Activated CD4-positive, alpha-beta T cell treated with anti-CD3 and anti-CD28 coated beads for 1 hour (primary cell): ENCODE measurements at places on chromosomes 4 and X.

- no peak for DNase-seq
Observed at GRCh38 chrX:139448996-139449395, 81.5 kb upstream of the F9 start.

GRCh38 chrX:37314531-37314930, 34.6 kb upstream of the PRRG1 start:
- no peak for DNase-seq

DNA sequence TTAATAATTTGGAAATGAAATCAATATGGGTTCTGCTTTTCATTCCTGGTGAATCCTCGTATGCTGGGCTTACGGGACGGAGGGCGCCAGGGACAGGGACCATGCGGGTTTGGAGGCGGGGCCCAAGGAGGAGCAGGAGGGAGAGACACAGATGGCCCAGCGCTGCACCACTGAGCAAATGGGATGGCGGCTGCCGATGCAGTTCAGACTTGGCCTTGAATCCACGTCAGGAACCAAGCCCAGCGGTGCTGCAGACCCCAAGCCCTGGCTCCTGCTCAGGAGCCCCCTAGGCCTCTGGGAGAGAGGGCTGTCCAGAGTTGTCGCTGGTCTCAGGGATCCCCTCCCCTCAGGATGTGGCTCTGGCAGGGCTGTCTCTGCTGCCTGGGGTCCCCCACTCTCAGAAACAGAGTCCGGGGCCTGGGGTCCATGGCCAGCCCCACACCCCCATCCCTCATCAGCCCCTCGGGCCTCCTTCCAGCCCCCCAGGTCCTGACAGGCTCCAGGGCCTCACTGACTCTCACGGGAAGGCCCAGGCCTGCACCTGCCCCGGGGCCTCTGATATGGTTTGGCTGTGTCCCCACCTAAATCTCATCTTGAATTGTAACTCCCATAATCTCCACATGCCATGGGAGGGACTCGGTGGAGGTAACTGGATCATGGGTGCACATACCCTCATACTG, 75.2 kb downstream of the FAM53A start:
- DNase-seq, result no peak

GRCh38 chrX:128623361-128623760, 571.2 kb upstream of the ACTRT1 start:
- DNase-seq, result no peak

DNA sequence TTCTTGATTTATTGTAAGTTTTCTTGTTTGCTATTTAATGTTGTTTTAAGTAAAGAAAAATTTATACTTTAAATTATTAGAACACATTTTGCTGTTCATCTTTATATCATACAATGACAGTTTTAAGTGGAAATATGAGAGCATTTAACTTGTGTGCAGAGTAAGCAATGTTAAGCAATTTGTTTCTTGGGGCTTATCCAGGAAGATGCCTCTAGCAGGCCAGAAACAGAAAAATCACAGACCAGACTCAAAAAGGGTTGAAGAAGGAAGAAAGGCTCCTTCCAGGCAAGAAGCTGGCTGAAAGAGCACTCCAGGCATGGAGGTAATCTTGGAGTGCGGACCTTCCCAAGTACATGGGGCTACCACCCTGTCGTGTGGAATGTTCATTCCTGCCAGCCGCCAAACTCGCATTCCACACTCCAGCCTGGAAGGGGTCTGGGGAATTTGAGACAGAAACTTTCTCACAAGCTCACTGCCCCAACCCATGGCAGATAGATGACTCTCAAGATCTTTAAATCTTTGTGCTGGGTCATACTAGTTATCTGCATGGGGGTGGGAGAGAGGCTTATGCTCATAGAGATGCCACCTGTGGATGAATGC, 1521.3 kb upstream of the AGA start:
- no peak for DNase-seq

GRCh38 chr4:145736241-145736831, 56.4 kb downstream of the C4orf51 start:
- DNase-seq, result no peak

GRCh38 chrX:64580605-64581004, 185.4 kb upstream of the MTMR8 start:
- DNase-seq, result no peak

DNA sequence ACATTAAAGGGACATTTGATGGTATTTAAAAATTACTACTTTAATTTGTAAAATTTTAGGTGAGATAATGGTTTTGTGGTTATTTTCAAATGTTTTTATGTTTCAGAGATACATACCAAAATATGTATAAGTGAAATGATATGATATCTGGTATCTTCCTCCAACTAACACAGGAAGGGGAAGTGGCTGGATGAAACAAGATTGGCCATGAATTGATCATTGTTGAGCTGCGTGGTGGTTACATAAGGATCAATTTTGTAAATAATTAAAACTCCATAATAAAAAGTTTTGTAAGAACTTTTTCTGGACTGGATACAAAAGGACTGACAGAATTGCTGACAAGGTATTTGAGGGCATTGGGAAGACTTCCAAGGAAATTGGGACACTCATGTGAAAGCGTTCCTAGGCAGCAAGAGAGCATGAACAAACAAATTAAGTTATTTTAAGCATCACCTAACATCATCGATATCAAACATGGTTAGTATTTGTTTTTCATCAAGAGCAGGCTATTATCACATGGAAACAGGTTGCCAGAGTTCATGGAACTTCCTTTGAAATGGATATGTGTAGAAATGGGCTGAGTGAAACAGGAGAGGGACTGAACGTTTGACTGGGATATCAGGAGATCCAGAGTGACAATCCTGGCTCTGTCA, 4.4 kb upstream of the PGM2 start:
- no peak for DNase-seq

GRCh38 chr4:112770114-112770513, 133.2 kb downstream of the LARP7 start:
- no peak for DNase-seq

GRCh38 chr4:13313856-13314255, 170.3 kb downstream of the RAB28 start:
- no peak for DNase-seq

GRCh38 chr4:123924536-123924935, 527.9 kb downstream of the SPRY1 start:
- no peak for DNase-seq

GRCh38 chr4:37157476-37158167, 86.9 kb upstream of the NWD2 start:
- DNase-seq, result no peak

GRCh38 chr4:164461901-164462300, 292.0 kb upstream of the SMIM31 start:
- no peak for DNase-seq

GRCh38 chr4:184587701-184588100, 61.5 kb downstream of the CASP3 start:
- no peak for DNase-seq

DNA sequence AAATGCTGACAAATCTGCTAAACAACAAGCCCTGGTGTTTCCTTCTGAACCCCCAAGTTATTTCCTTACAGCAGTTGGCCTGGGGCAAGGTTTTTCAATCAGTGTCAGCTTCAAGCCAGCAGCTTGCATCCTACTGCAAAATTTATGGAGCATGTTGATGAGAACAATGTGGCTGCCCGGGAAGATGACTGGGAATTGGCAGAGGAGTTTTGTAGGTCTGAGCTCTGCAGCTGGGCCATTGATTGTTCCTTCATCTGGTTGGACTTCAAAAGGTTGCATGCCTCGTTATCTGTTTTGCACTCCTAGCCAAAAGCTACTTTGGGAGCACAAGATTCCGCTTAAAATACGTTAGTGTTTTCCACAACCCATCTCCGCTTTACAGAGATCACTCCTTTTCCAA, 1030.3 kb upstream of the LCORL start:
- DNase-seq, result no peak

DNA sequence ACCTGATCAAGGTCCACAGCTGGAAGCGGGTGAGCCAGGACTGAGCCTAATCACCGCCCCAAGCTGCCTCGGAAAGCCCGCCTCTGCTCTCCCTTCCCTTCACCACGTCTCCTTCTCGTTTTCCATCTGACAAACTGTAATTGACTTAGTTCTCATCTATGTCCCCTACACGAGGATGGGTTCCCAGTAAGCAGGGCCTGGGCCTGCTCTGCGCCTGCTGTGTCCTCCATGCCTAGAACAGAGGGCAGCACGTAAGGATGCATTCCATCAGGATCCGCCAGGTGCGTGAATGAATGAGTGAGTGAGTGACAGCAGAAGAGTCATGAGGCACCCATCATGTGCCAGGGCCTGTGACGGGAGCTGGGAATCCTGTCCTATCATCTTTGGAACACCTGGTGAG, 86.7 kb downstream of the JAKMIP1 start:
- no peak for DNase-seq

GRCh38 chr4:3387943-3388361, 53.8 kb upstream of the HGFAC start:
- DNase-seq, result no peak

GRCh38 chr4:139975830-139976272, 178.1 kb downstream of the MAML3 start:
- DNase-seq, result no peak

- DNase-seq, result no peak
Observed at GRCh38 chrX:114075073-114075673, 508.7 kb upstream of the HTR2C start.

GRCh38 chr4:149980941-149981340, 97.3 kb upstream of the DCLK2 start:
- no peak for DNase-seq

- no peak for DNase-seq
Observed at GRCh38 chrX:28998609-28999135, 411.4 kb downstream of the IL1RAPL1 start.

DNA sequence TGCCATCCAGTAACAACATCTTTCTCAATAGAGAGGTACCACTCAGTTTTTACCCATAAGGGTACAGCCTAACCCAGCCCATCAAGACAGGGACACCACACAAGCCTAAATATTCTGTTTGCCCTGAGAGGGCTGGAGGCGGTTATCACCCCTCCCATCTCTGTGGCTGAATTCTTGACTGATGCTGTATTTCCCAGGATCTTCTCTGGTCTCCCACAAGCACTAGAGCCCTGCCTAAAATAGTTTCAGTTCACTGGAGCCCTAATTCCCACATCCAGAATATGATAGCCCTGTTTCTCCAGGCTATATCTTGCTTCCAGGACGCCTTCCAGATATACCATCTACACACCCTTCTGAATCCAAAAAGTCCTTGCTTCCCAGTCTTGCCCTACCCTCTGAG, 91.6 kb upstream of the NMU start:
- DNase-seq, result no peak

GRCh38 chr4:99221980-99222379, 2.9 kb upstream of the ADH6 start:
- DNase-seq, result no peak
